ENCODE measurements at places on chromosomes 7 and 10.

- DNase-seq, result peak; percentile 54
These were observed 23.5 kb downstream of the UPP1 start for GRCh38 chr7:48112401-48113165.

DNA sequence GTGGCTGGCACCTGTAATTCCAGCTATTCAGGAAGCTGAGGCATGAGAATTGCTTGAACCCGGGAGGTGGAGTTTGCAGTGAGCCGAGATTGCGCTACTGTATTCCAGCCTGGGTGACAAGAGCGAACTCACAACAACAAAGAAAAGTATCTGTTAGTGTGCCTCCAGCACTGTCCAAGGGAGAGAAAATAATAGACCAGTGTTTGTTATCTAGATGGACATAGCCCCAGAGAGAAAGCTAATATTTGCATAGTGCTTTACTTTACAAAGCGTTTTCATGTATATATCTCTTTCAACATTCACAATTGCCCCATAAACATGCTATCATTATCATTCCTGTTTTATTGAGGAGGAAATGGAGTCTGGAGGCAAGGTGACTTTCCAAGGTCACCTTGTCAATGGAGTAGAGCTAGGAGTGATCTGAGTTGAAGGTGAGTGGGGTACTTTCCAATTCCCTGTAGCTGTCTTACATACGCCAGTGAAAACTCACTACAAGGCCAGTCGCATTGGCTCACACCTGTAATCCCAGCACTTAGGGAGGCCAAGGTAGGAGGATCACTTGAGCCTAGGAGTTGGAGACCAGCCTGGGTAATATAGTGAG is 49.7 kb upstream of the KIF5B start:
- DNase-seq, result no peak

DNA sequence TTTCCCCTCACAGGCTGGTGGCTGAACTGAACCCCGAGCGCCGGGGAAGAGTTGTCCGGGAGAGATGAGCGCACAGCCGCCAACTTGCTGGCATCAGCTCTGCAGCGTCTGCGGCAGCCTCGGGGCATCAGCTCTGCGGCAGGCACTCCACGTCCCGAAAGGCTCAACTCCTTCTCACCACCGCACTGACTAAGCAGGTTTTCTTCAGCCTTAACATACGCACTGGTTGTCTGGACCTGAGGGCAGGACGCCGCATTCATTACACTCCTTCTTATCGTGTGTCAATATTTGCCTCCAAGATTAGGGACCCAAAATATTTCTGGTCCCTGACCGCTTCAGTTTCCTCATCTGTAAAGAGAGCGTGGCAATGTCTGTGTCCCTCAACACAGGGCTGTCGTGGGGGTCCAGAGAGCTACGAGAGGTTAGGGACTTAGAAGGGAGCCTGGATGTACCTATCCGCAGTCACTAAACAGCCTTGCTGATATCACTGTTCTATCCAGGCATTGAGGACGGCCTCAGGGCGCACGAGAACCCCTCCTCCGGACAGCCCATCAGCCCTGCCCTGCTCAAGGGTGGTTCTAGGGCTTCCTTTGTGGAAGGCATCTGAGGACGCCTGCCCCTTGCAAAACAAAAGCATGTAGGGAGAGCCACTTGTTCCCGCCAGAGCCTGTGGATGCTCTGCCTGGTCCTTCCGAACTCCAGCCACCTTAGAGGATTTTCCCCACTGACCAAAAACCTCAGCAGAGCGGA is 42.8 kb upstream of the FIGNL1 start:
- no peak for DNase-seq

- no peak for DNase-seq
These were observed 3.0 kb upstream of the GIMAP5 start for GRCh38 chr7:150734254-150734653.

- no peak for DNase-seq
These were observed 350.2 kb downstream of the GATA3 start for GRCh38 chr10:8404721-8405120.

GRCh38 chr10:113001599-113002448 is 51.8 kb downstream of the TCF7L2 start:
- DNase-seq, result no peak

DNA sequence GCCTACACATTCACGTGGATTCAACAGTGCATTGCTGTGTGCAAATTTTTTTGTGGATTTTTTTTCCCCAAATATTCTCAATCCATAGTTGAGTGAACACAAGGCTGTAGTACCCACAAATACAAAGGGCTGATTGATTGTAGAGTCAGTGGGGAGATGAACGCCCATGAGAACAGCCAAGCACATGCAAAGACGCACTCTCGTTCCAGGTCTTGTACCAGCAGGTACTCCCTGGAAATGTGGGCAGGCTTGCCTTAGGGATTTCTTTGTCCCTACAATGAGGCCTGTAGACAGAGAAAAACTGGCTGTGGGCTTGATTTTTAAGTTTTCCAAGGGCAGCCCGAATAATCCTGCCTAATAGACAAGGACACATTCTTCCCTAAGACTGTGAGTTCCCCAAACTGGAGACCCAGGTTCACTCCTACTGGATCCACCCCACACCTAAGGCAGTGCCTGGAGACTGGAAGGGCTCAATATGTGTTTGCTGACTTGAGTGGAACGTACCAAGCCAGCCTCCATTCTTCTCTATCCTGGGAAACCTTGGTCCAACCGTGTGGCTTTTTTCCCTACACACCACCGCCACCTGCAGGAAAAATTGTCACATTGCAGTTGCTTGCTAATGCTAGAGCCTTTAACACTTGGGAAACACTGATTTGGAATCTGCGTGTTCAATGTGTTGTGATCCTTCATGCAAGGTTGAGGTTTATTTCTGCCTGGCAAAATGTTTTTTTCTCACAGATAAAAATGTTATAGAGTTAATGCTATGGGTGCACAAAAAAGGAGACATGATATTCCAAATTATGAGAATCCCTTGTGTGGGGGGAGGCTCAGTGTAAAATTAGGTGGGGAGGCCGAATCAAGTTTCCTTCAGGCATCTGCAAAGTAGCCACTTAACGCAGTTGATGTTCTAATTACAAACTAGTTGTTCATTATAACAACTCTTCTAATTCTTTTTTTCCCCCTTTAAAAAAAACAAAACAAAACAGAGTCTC is 49.3 kb downstream of the PPP1R17 start:
- peak; percentile 80 for DNase-seq

- DNase-seq, result peak; percentile 10
These were observed 124.8 kb downstream of the MPP7 start for GRCh38 chr10:28177944-28178637.

DNA sequence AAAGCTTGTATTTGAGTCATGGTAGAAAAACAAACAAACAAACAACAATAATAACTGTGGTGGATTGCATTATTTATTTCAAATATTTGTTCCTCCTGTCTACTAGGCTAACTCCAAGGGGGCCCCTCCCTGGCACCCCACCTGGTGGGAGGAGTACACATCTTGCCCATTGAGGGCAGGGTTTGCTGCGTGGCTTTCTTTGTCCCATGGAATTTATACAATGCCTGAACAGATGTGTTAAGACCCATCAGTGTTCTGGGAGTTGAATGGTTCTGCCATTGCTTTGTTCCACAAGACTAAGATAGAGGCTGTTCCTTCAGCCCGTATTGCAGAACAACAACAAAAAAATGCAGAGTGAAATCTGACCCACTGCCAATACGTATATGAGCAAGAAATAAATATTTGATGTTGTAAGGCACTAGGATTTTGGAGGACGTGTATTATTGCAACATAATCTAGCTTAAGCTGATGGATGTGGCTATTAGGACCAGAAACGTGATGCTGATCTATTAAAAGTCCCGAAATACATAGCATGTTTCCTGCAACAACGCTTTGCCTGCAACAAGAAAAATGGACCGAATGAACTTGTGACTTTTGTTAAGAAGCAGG is 119.1 kb upstream of the JCAD start:
- peak; percentile 37 for DNase-seq

GRCh38 chr7:108112683-108113082 is 17.5 kb downstream of the LAMB4 start:
- DNase-seq, result no peak

DNA sequence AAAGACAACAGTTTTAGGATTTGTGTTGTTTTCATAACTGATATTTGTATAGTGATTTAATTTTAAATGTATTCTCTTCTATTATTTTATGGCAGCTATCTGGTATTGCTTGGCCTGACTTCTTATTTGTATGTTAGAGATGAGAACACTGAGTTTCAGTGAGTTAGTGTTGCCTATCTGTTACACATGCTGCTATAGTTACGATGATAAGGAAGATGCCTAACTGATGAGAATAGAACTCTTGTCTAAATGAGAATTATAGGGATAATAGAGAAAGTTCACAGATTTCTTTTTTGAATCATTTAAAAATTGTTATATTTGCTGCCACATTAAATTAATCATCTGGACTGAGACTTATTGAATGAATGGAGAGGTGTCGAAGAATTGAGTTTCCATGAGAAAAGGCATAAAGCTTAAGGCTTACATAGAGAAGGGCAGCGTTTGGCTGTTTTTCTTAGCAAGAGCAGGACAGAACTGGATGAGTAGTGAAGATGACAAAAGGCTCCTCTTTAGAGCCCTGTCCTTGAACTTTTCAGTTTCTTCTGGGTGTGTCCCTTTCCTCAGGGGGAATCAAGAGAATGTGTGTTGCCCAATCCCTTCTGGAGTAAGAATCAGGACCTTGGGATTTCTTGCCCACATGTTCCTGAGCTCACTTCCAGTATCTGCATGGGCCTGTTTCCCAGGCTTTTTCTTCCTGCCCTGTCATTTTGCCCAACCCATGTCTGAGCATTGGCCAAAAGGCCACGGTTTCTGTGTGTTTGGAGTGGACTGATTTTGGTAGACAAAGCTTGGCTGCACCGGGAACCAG is 195.6 kb upstream of the CSTF2T start:
- DNase-seq, result peak; percentile 74
